ENCODE measurements at places on chromosomes 3 and 15.

- peak; percentile 24 for DNase-seq
Observed at GRCh38 chr15:90184119-90184785, 16.9 kb upstream of the SEMA4B start.

DNA sequence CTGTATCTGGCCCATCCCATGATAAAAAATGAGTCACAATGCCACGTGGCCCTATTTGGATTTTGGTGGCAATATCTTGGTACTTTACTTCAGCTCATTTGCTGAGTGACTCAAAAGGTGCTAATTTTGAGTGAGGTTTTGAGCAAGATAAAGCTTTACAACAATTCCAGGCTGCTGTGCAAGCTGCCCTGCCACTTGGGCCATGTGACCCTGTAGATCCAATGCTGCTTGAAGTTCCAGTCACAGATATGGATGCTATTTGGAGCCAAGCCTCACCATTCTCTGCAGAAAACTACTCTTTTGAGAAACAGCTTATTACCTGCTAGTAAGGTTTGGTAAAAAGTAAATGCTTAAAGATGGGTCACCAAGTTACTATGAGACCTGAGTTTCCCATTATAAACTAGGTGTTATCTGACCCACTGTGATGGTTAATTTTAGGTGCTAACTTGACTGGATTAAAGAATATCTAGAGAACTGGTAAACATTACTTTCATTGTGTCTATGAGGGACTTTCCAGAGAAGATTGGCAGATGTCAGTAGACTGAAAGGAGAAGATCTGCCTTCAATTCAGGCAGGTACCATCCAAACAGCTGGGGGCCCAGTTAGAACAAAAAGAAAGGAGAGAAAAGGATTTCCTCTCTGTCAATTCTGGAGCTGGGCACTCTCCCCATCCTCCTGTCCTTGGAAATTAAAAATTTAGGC is 1083.9 kb downstream of the DIPK2A start:
- DNase-seq, result no peak

DNA sequence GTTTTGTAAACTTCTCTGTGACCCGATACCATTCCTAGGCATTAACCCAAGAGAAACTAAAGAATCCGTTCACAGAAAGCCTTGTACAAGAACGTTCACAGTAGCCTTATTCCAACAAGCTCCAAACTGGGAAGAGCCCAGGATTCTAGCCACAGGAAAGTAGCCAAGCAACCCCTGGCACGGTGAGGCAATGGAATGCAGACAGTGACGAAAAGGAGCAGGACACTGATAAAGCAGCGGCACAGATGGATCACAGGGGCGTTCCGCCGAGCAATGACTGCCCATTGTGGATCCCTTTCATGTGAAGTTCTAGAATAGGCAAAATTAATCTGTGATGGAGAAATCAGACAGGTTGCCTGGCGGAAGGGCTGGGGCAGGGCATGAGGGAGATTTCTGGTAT is 198.7 kb upstream of the CHRNA7 start:
- DNase-seq, result no peak

DNA sequence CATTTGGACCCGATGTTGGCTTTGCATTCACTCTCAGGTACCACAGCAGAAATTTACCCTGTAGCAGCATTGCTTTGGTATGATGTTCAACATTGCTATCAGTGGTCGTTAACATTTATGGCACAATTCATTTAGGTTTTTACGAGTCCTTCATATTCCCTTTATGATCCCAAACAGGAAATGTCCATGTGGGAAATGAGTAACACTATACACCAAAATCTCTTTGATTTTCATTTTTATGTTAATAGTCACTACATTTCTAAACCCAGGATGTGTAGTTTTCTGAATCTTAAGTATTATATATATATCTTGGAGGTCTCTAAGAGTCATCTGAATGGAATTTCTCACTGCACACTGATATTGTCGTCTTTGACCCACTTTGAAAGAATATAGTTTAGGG is 78.5 kb upstream of the RBMS3 start:
- DNase-seq, result peak; percentile 88

- no peak for DNase-seq
Observed at GRCh38 chr3:131714585-131715220, 211.9 kb upstream of the MRPL3 start.

DNA sequence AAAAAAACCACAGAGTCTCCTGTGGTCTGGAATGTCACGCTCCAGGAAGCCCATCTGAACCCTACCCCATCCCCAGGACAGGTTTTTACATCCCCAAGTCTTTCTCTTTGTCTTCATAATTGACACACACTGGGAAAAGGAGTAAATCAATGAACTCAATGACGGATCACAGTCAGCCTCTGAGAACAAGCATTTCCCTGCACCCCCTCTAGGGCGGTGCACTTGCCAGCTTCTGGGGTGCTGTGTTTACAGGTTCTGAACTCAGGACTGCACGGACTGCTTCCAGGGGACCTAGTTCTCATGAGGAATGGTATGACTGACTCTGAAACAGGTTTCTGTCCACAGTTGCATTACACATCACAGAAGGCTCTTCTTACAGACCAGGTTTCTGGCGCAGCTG is 81.1 kb downstream of the NUP210 start:
- DNase-seq, result no peak

GRCh38 chr3:183548262-183548769 is 7.2 kb downstream of the KLHL6 start:
- peak; percentile 67 for DNase-seq

Measured in fibroblast of skin of right biceps (primary cell).